SK-N-SH (cell line): ENCODE measurements at places on chromosomes 12 and 14. TPM values are rescaled to one million over a fixed set of nuclear protein-coding genes. Genes with fewer than 3 reads are reported as not detected.

Gene PPP1R1A
- not detected in 2 replicates for polyA plus RNA-seq

DNA sequence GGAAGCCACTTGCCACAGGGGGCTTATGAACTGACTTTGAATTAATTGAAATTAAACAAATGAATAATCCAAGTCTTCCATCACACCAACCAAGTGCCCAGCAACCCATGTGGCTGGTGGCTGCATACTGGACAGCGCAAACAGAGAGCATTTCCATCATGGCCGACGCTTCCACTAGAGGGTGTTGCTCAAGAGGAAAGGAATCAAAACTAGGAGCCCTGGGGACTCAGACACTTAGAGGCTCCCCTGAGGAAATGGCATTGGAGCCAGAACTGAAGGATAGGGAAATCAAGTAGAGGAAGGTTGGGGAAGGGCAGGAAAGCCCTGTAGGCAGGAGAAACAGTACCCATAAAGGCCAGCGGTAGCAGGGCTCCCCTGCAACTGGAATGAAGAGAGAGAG is 50.6 kb upstream of the NUAK1 start:
- DNase-seq: no peak

DNA sequence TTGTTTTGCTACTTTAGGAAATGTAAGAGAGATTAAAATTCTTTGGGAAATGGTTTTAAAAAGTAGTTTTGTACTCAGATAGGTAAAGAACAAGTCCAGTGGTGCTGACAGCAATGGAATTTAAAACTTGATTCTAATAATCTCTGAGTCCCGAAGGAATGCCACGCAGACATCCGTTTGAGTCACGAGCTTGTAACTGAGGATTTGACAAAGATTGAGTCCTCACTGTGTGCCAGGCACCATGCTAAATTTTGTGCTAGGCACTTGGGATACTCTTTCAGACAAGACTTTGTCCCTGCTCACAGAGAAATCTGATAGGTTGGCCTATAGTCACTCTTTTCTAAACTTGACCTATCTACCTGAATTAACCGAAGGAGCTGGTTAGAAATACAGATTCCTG is 12.7 kb downstream of the FLRT2 start:
- no peak for DNase-seq

- no peak for DNase-seq
Measured at GRCh38 chr14:61567838-61568571, 127.3 kb upstream of the HIF1A start.
